ENCODE measurements at places on chromosomes 2 and 18.

DNA sequence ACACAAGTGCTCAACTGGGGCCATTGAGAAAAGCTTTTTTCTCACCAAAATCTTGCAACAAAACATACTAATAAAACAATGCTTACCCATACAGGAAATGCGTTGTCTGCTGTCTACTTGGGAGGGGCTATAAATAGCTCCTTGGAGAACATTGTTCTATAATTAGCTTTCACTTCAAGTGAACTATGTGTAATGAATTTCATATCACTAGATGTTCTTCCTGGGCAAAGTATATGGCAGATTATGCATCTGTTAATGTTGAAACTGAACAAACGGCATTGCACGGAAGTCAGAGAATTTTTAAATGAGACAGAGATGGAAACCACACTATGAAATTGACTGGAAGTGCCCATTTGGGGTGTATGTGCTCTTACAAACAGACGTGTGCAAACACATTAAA lies 6.4 kb upstream of the NPAS2 start:
- DNase-seq: no peak

DNA sequence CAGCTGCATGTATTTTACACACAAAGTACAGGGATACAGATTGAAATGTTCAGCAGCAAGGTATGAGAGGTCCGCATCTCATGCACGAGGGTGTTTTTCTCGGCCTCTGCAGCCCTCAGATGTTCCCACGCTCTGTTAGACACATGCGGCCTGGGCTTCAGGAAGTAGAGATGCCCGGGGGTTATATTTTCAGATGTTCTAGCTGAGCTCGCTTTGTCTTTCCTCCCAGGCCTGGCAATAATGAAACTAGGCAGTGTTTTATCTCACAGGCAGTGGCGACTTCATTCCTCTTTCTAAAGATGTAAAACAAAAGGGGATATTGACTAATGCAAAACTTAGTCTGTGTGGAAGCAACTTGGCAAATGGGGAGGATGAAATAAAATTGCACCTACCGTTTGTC lies 190.7 kb downstream of the GBX2 start:
- DNase-seq: no peak

- no peak for DNase-seq
These were observed 244.7 kb upstream of the HS6ST1 start for GRCh38 chr2:128563348-128563687.

DNA sequence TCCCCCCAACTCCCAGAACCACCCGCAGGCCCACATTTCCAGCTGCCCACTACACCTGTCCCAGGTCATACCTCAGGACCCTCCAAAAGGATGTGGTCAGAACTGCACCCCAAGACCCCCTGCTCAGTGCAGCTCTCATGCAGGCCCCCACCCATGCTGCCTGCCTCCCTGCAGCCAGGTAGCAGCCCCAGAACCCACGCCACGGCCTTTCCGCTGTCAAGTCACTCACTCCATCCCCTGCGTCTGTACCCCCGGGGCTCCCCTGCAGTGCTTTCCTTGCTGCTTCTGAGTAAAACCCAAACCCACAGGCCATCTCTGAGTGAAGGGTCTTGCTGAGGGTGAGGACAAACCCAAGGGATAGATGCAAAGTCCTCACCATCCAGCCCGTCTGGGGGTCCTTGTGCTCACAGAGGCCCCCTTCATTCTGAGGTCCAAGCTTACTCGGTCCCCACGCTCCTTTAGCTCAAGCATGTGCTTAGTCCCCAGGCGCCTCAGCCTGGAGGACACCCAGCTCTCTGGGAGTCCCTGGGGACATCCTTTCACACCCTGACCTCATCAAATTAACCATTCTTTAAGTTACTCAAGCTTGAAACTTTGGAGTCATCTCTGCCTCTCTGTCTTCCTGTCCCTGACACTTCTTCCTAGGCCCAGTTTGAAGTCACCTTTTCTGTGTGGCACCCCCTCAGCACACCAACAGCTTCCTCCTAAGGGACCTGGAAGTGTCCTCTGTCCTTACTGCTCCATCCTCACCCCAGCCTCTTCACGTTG lies 130.1 kb downstream of the SMAD7 start:
- DNase-seq: peak; percentile 60

DNA sequence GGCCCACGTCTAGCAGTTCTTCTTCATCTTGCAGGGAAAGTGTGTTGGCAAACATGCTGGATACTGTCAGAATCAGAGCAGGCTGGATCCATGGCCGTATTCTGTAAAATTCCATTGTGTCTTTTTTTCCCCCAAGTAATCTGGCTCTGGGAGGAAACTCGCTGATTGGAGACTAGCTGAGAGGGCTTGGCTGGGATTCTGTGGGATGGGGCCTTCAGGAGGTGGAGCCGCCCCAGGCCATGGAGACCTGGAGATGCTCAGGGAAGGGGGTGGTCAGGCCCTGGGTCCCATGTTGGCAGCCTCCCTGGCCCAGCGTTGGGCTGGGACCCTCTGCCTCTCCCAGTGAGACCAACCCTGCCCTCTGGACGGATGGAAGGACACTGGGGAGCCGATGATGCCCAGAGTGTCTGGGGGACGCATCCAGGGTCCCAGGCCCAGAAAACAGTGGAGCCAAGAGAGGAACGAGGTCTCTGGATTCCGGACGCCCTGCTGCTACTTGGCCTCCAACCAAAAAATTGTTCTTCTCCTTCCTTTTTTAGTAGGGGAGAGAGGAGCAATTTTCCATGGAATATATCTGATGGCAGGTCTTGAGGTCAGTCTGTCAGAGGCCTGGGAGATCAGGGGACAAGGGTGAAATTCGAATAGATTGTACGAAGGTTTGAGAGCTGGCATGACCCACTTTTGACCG lies 114.5 kb downstream of the AGAP1 start:
- DNase-seq: no peak

- no peak for DNase-seq
These were observed 1.6 kb downstream of the KANSL1L start for GRCh38 chr2:210169516-210170195.

DNA sequence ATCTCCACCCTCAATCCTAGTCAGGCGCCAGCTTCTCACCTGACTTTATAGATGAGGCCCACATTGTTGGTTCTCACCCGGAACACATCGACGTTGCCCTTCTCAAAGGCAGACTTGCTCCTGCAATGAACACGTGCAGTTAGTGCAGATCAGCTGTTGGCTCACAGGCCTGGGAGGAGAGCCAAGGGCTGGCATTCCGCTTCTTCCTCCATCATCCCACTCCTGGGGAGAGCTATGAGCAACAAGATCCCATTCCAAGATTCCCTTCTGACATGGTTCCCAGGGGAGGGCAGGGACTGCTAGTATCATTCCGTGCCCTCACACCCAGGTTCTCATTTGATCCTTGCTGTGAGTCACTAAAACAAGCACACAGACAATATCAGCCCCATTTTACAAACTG lies 15.1 kb downstream of the LOXHD1 start:
- no peak for DNase-seq

DNA sequence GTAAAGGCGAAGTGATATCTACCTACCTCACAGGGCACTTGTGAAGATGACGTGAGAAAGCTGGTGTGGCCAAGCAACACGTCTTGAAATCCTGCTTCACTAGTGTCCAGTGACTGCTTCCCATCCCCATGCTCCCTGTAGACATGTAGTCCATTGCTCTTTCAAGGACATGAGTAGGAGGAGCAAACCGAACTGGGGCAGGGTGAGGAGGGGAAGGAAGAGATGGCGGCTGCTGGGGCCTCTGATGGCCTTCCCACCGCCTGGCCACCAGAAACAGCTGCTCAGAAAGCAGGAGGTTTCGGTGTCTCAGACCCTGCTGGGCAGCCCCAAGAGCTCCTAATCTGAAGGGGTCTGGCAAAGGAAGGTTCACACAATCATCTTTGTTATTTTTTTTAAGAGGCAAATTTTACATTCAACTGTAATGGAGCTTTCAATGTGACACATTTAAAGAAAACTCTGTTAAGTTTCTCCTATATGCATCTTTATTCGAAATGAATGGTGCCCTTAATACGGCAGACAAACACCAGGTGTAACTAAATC lies 14.7 kb downstream of the CPLX4 start:
- DNase-seq: no peak

GRCh38 chr2:20451341-20451740 lies 4.5 kb downstream of the RHOB start:
- no peak for DNase-seq

DNA sequence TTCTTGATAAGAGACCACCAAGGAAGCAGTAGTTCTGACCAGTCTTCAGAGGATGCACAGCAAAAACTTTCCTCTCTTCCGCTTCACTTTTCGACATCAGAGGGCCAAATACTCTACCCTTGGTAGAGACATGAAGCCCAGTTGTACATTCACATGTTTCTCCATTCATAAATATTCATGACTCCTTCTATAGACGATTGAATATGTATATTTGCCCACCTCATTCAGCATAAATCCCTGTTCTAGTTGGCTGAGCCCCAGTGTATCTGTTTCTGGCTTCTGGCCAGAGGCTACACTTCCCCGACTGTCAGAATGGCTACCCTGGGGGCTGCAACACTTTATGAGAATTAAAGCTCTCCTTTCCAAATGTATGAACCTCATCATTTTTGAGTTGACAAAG lies 258.5 kb downstream of the ASXL3 start:
- no peak for DNase-seq

GRCh38 chr2:9139491-9140443 lies 66.8 kb upstream of the ASAP2 start:
- DNase-seq: peak; percentile 82

DNA sequence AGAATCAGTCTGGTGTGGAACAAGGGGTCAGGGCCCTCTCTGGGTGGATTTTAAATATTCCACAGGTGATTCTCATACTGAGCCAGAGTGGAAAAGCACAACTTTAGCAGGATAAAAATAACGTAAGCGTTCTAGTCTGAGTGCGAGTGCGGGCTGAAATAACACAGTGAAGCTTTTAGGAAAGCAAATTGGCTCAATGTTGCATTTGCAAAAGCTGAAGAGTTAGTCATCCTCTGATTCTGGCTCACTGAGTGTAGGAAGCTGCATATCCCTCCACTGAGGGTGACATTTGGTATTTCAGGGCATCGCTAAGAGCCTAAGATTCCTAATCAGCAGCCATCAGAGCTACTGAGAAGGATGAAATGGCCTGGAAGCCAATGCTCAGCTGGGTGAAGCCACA lies 134.7 kb downstream of the RIF1 start:
- DNase-seq: no peak

- no peak for DNase-seq
These were observed 297.1 kb upstream of the CCDC68 start for GRCh38 chr18:55256226-55256928.

DNA sequence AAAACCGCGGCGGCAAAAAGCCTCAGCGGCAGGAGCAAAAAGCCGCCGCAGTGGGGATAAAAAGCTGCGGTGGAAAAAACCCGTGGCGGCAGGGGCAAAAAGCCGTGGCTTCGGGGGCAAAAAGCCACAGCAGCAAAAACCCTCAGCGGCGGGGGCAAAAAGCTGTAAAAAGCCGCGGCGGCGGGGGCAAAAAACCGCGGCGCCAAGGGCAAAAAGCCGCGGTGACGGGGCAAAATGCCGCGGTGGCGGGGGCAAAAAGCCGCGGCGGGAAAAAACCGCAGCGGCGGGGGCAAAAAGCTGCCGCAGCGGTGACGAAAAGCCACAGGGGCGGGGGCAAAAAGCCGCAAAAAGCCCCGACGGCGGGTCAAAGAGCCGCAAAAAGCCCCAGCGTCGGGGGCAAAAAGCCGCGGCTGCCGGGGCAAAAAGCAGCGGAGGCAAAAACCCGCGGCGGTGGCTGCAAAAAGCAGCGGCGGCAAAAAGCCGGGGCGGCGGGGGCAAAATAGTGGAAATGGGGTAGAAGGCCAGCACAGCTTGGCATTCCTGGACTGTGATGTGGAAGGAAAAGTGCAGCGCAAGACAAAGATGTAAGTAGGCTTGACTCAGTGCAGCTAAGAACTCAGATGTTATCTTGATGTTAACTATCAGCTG lies 151.8 kb downstream of the ANKRD30BL start:
- peak; percentile 2 for DNase-seq

- DNase-seq: no peak
These were observed 46.1 kb downstream of the SIGLEC15 start for GRCh38 chr18:45871431-45872084.

- DNase-seq: no peak
These were observed 84.5 kb downstream of the SPRED2 start for GRCh38 chr2:65347913-65348312.

DNA sequence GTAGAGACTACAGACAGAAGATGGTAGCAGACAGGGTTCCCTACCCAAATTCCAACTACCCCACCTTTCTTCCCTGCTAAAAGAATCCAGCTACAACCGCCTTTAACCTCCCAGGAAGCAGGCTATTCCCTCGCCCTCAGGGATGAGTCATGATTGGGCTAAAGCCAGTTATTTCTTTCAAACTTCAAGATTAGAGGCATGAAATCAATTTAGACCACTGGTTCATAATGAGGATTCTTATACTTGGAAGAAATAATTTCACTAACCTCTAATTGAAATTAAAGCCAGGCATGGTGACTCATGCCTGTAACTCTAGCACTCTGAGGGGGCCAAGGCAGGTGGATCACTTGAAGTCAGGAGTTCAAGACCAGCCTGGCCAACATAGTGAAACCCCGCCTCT lies 20.0 kb downstream of the TRIP12 start:
- DNase-seq: no peak

- no peak for DNase-seq
These were observed 112.3 kb downstream of the TNS1 start for GRCh38 chr2:217890445-217890844.

- no peak for DNase-seq
These were observed 318.7 kb downstream of the MYCN start for GRCh38 chr2:16259010-16259409.

GRCh38 chr2:873651-874580 lies 76.7 kb upstream of the SNTG2 start:
- DNase-seq: no peak

- no peak for DNase-seq
These were observed 33.5 kb downstream of the INPP4A start for GRCh38 chr2:98478088-98478551.

GRCh38 chr18:76449111-76449453 lies 46.0 kb downstream of the ZNF516 start:
- no peak for DNase-seq

DNA sequence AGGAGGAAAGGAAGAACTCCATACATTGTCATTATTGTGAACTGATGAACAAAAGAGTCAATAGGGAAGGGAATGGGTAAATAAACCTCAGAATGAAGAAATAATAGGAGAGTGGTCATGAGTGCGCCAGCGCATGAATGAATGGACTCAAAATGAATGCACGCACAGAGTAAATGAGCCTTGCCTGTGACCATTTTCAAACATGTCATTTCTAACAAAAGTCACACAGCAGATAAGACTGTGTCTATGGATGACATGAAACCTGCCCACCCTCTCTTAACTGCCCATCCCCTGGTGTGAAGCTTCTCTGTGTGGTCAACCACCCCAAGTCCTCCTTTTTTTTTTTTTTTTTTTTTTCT lies 121.1 kb upstream of the TEX51 start:
- DNase-seq: no peak

GRCh38 chr2:216845426-216845825 lies 14.4 kb downstream of the TNP1 start:
- DNase-seq: no peak

Measured in stimulated activated naive CD8-positive, alpha-beta T cell treated with anti-CD3 and anti-CD28 coated beads, Interleukin-15, Interleukin-2, amounts not matched to agents 100 U/mL and 50 U/mL, for 24 hours (primary cell).